ENCODE measurements at places on chromosomes 3 and 15.

- no peak for DNase-seq
These were observed 63.5 kb downstream of the FEM1B start for GRCh38 chr15:68340726-68341671.

- DNase-seq, result peak; percentile 92
These were observed 11.3 kb upstream of the DLG1 start for GRCh38 chr3:197309528-197310361.

DNA sequence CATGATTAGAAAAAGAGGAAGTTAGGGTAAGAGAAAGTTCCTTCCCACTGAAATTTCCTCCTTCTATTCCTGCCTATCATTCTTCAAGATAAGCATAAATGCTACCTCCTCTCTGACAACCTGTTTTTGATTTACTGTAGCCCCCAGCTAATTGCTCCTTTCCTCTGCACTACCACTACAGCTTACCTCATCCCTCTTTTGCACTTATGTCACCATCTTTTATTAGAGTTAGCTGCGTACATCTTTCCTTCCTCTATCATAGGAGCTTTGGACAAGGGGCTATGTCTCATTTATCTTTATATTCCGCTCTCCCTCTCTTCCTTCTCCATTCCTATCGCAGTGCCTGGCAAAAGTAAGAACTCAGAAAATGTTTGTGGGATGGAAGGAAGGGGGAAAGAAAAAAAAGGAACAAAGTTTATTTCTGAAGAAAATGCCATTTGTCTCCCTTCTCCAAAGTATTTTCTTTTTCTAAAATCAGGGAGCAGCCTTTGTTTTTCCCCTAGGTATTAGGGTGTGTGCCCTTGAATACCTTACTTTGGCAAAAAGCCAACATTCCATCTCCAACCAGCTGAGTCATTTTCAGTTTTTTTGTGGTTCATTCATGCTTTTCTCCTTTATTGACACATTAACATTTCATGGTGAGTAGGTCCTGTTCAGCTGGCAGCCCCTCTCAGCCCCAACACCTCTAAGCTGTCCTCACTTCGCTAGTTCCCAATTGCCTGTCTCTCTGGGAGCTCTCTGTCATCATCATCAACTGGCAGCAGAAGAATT, 87.6 kb upstream of the SOX2 start:
- no peak for DNase-seq

DNA sequence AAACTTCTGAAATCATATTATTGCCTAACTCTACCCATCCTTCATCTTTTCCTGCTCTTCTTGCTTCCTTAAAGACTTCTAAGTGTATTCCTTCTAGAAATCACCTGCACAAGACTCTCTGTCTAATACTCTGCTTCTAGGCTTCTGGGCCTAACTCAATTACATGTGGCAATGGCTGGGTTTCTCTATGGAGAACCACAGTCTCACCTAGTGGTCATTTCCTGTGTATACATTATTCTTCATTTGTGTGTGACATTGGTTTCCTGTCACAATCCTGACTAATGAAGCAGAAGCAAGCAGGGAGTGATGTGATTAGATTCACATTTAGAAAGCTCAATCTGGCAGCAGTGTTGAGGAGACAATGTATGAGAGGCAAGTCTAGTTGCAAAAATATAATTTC, 16.9 kb upstream of the CLDN1 start:
- peak; percentile 50 for DNase-seq

DNA sequence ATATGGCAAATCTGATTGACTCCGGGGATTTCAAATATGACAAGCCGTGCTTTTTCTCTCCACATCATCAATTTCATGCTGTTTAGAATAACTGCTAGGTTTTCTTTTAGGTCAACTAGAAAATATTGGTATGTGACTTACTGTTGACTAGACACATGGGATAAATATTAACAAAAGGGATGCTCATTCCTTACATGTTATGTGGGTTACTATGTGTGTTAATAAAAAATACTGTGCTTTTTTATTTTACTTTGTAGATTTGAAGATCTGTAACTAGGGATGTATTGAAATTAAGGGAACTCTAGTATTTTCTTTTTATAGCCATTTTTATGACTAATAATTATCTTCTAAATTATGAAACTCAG, 264.6 kb upstream of the COL8A1 start:
- DNase-seq, result no peak

DNA sequence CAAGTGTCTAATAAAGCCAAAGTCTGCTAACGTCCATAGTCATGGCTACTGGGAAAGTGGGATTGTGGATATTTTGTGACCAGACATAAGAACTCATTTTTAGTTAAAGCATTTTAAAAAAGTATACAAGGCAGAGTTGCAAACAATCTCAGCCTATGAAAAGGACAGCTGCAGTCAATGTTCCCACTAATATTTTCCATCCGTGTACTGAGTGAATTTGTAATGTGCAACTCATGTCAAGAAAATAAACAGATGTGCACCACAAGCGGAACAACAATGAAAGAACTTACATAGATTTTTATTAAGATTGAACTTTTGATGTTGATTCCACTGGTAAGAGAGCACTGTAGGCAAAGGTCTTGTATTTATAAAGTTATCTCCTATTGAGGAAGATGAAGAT, 231.3 kb upstream of the SEMA6D start:
- DNase-seq, result no peak

DNA sequence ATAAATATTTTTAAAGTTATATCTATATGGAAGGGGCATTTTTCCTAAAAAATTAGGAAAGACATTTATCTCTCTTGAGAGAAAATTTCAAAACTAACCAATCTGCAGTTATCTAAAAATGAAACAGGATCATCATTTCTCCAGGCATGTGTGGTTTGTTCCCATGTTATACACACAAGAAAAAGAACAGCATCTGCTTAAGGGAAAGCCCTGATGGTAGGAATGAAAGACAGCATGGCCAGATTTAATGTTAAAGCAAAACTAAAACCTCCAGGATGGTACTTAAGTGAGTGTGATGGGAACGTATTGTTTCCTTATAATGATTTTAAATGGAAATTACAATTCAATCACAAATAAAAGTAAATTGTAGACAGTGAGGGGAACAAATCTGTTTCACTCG, 46.2 kb upstream of the GYG1 start:
- DNase-seq, result no peak

DNA sequence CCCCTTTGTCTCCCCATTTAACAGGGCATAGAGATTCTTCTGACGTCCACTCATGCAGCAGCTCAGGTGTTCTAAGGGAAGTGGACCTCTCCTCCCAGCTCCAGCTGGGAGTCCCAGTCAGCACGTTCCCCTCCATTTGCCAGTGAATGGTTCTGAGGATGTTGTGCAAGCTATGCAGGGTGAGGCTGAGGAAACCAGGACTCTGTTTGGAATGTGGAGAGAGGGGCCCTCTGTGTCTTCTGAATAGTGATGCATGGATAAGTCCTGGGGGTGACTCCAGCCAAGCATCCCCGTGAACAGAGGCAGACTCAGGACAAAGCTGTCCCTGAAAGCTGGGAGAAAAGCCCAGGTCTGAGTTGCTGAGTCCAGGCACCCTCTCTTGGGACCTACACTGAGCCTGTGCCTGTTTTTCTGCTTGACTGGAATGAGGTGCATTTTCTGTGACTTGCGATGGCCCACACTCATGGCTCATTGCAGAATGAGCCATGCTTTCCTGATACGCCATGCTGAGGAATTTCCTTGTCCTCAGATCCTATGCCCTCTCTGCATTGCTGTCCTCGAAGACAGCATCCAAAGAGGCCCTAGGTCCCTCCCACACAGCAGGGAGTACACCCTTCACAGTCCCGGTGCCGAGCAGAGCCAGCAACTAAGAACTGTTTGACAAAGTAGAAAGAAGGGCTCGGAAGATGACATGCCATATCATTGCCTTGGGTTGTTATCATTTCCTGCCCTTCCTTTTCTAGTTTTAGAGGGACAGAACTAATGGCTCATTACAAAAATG, 185.2 kb downstream of the ATP10A start:
- no peak for DNase-seq

DNA sequence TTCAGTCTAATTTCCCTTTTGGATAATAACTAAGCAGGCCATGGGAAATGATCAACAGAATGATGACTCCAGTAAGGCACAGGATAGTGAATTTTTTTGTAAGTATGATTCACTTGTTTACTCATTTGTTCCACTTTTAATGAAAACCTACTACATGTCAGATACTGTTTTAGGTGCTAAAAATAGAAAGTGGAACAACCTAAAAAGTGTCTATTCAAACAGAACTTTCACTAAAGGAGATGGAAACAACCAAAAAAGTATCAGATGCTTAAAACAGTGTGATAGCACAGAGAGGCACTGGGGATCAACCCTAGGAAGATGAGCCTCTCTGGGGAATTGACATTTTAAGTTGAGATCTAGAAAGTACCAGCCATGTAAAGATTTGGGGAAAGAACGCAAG, 11.1 kb downstream of the RYK start:
- DNase-seq, result peak; percentile 30

- no peak for DNase-seq
These were observed 4.8 kb upstream of the ESYT3 start for GRCh38 chr3:138429665-138430064.

DNA sequence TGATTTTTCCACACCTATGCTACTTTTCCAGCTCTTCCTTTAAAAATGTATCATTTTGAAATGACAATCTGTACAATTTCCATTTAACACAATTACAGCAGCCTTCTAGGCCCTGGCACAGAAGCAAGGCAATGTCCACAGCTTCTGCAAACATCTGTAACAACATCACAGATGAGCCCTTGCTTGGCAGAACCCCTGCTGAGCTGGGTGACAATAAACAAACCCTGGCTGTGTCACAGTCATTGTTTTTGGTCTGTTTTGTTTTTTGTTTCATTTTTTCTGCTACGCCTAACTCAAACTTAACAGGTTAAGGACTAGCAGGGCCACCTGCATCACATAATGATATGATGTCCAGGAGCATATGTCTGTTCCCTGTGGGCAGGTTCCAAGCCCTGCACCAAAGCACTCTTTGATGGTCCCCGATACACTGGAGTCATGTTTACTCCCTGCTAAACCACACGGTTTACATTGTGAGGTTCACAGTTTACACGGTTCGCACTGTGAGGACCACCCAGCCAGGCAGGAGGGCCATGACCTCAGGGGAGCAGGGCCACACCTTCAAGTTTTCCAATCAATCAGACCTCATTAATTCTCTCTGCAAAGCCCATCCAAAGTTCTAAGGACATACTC, 186.8 kb upstream of the CHRNA7 start:
- DNase-seq, result no peak

DNA sequence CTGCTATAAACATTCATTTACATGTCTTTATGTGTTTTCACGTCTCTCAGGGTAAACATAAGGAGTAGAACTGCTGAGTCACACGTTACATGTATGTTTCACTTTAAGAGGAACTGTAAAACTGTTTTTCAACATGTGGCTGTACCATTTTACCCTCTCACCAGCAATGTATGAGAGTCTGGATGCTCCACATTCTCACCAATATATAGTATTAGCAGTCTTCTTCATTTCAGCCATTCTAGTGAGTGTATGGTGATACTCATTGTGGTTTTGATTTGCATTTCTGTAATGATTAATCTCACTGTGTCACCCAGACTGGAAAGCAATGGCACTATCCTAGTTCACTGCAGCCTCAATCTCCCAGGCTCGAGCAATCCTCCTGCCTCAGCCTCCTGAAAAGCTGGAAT, 37.1 kb downstream of the PHC3 start:
- no peak for DNase-seq

GRCh38 chr15:94682171-94682570, 450.8 kb downstream of the MCTP2 start:
- DNase-seq, result no peak

DNA sequence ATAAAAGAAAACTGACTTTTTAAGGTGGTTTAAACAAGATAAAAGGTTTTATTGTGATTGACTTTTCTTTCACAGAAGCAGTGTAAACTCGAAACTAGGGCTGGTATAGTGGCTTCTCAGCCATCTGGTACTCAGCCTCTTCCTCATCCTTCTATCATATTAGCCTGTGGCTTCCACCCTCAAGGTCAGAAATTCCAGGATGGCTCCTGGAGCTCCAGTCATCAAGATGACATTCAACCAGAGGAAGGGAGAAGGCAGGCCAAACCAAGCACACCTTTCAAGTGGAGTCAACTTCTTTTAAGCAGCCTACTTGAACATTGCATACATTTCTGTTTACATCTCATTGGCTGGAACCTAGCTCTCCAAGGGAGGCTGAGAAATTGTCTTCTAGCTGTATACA, 1.3 kb upstream of the MESD start:
- DNase-seq, result no peak

DNA sequence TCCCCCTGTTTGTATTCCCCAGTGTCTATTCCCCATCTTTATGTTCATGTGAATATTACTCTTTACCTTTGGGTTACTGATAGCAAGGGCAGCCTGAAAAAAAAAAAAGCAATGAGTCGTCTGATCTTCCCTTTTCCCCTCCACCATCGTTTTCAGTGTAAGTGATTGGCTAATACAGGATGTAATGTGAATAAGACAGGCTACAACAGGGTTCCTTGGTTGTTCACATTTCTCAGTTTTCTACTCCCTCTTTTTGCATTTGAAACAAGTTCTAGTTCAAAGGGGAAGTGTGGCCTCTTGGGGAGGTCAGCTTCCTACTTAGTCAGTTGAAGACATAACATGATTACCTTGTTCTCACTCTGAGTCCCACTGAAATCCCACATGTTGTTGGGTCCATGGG, 278.0 kb upstream of the TRIM42 start:
- DNase-seq, result no peak

GRCh38 chr3:32885283-32885901, 66.1 kb upstream of the CCR4 start:
- DNase-seq, result no peak

DNA sequence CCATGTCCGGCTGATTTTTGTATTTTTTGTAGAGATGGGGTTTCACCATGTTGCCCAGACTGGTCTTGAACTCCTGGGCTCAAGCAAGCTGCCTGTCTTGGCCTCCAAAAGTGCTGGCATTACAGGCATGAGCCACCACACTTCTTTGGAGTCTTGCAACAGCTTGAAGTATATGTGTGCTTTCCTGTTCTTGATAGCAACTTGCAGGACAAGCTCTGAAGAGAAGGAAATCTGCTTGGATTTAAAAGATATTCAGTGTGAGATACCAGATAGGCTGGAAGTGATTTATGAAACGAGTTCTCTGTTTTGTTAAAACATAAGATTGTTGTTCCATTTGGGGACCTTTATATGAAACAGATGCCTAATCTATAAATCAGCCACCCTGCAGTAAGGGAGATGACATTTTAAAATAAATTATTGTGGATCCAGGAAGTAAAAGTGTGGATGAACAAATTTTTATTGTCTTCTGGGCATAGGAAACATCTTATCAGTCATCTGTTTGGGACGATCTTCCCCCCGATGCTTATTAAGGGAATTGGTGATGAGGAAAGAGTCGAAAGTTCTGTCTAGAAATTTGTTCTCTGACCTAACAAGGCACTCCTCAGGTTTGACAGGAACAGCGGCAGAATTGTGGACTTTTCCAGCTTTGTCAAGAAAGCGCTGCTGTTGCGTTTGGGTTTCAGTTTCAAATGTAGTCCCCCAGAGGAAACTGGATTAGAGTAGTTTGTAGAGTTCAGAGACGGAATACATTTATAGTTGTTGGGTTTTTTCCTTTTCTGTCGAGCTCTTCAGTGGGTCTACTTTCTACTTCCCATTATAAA, 53.7 kb upstream of the MAGI1 start:
- no peak for DNase-seq

Data from HFFc6 (cell line).